Neuronal stem cell (in vitro differentiated cells): ENCODE measurements at places on chromosomes 4 and X.

- DNase-seq = no peak
Observed at GRCh38 chr4:52868133-52868532, 6.0 kb downstream of the RASL11B start.

GRCh38 chr4:121873604-121874003 lies 3.3 kb upstream of the BBS7 start:
- DNase-seq = no peak

DNA sequence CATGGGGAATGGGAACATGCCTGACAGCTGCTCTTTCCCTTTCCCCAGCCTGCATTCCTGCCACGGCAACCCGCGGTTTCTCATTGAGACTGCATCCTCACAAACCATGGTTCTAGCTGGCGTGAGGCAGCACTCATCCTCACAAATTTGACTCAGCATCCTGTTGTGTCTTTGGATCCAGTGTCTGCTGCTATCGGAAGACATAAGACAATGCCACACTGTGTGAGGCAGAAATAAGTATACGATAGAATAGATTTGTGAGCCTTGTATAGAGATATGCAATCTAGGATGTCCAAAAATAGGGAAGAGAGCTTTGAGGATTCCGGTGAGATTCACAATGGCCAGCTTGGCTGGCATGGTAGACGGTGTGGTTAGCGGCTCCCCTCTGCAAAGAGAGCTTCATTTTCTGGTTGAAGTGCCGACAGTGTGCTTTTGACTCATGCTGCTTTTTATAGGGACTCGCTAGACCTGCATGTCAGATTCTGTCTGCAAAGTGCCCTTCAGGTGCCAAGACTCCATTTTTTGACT lies 161.3 kb upstream of the PSAPL1 start:
- DNase-seq = no peak

- no peak for DNase-seq
Observed at GRCh38 chrX:15988661-15989603, 134.3 kb upstream of the AP1S2 start.

DNA sequence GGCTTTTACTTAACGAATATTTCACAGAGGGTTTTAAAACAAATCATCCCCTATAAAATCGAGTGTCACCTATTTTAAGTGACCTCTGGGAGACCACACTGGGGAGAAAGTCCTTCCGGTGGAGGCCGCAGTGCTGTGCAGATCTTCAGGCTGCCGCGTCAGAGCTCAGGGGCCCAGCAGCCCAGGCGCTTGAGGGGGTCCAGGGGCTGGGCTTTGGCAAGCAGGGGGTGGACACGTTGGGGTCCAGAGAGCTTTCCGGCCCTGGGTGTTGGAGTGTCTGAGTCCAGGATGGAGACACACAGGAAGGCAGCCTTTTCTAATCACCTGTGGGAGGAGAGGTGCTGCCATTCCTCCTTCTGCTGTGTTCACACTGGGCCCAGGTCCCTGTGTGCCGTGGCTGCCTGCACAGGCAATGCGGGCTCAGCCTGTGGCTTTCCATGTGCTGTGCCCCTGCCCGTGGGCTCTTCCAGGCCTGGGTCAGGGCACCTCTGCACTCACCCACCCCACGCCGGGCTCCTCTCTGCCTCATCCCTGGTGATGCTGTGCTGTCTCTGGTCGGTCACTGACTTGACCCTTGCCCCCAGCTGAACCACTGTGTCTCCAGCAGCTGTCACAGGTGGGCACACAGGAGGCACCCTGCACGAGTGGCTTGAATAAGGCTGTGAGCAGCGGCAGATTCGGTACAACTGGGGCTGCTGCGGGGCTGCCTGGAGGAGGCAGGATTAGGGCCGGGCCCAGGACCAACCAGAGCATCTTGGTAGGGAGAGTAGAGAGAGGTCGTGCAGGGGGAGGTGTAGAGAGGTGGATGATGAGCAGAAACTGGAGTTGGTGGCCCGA lies 10.0 kb downstream of the HTRA3 start:
- DNase-seq = no peak

DNA sequence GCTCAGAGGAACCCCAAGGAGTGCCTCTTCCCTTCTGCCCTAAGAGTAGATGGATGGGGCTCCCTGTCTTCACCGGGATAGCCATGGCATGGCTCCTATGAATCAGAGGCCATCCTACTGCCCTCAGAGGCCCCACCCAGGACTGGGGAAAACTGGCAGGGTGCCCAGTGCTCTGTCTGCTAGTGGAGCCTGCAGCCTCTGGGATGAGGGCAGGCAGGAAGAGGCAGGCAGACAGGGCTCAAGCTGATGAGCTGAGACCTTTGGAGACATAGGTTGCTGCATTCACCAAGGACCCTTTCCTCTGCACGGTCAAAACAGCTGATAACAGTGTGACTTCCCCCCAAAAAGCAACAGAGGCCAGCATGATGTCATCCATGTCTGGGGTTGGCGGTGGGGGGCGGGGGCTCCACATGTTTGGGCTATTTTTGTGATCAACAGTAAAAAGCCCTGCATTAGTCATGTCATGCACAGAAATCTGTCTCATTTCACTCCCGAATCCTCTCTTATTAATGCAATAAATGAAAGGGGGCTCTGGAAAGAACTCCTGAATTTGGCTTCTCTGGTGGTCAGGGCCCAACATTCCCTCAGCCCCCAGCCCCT lies 207.6 kb upstream of the MAMLD1 start:
- no peak for DNase-seq

GRCh38 chrX:129876771-129877305 lies 29.1 kb upstream of the UTP14A start:
- no peak for DNase-seq

GRCh38 chrX:119218198-119218597 lies 17.9 kb upstream of the PGRMC1 start:
- no peak for DNase-seq

GRCh38 chrX:119706616-119707015 lies 13.6 kb upstream of the SEPTIN6 start:
- DNase-seq = no peak

- DNase-seq = no peak
Observed at GRCh38 chr4:66059136-66059535, 388.8 kb upstream of the EPHA5 start.

DNA sequence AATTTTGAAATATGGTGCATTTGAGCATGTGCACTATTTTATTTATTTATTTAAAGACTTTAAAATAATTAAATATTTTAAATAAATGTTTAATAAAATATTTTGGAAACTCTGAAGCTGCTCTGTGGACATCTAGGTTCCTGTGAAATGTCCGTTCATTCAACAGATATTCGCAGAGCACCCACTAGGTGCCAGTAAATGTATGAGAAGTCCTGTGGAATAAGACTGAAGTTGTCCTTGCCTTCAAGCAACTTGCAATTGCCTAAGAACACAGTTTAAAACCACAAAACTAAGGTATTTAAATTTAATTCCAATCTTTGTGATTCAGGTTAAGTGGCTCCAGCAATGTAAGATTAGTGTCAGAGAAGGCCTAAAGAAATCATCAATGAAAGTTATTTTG lies 306.7 kb downstream of the GBA3 start:
- DNase-seq = no peak

DNA sequence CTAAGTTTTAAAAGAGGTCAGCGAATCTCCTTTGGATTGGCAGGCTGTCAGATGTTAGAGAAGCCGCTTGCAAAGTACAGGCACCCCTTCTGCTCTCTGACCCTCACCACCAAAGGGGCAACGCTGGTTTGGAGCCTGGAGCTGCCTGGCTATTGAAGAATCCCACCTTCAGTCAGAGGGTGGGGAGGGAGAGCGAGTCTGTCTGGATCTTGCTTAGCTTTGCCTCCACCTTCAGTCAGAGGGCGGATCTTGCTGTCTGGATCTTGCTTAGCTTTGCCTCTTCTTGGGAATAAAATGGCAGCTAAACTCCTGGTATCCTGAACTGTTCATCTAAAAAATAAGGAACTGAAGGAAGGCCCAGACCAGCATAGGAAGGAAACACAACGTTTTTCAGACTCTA lies 7.3 kb downstream of the CCDC110 start:
- DNase-seq = no peak

DNA sequence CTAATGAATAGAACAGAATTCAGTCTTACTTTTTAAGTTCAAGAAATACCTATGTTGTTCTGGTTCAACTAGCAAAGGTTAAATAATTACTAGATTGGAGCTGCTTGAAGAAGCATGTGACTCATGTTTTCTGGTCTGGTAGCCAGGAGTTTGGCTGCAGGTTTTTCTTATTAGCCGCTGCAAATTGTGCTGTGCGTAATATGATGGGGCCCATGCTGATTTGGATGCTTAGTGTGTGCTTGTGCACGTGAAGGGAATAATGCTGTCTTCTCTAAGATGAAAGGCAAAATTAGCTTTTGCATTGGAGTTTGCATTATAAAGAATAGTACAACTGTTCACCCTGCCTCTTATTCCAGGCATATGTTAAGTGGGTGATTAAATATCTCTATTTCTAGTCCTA lies 219.6 kb downstream of the SNCA start:
- DNase-seq = no peak

DNA sequence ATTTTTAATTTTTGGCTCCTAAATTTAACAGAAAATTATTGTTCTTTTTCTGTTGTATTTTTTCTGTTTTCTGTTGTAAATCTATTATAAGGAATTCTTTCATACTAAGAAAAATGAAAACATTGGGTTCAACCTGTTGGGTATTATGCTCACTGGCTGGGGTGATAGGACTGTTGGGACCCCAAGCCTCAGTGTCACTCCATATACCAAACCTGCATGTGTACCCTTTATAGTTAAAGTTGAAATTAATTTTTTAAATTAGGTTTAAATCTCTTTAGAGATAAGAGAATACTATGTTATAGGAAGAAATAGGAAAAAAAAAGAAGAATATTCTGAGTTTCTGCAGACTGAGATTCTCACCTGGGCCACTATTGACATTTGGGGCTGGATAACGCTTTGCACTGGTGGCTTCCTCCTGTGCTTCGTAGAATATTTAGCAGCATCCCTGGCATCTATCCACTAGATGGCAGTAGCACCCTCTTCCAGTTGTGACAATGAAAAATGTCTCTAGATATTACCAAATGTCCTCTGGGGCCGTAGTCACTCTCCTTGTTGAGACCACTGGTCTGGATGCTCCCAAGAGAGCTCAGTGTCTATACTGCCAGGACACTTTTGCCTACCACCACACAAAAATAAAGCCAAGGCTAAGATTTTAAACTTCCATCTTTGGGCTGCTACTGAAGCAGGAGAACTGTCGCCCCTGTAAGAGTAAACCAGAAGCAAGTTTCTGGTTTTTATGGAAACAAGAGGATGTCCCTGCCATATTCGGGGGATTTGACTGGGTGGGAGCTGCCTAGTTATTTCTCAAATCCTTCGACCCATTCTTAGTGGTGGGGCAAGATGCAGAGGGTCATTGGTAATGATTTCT lies 22.4 kb upstream of the CLTRN start:
- peak; percentile 31 for DNase-seq

- DNase-seq = no peak
Observed at GRCh38 chrX:21745756-21746155, 12.2 kb downstream of the SMPX start.

DNA sequence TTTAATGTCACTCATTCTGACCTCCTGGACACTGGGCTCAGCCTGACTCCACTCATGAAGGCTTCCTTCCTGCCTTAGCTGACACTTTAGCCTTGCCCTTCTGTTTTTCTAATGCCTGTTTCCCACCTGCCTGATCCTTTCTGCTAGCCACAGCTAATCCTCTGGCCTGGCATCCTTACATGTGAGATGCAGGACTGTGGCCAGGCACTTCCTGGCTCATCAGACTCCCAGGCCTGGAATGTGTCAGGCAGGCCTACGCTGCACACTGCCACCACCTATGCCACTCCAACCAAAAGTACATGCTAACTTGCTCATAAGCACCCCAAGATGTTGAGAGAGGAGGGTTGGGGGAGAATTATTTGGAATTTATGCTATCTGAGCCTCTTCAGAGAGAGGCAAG lies 138.8 kb upstream of the NALF2 start:
- DNase-seq = no peak

DNA sequence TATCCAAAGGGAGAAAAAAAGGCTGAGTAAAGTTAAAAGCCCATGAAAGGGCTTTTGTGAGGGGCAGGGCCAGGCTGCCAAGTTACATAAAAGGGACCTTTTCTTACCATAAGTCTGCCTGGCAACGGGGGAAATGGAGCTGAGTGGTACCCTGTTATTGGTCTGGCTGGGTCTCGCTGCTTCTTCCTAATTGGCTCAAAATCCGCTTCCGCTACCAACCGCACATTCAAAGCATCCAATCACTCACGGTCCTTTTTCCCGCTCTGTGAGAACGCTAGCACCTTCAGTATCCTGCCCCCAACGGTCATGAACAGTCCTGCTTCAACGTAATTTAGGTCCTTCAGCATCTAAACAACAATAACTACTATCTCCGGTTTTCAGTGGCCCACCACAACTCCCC lies 611 bp downstream of the TEX11 start:
- no peak for DNase-seq

DNA sequence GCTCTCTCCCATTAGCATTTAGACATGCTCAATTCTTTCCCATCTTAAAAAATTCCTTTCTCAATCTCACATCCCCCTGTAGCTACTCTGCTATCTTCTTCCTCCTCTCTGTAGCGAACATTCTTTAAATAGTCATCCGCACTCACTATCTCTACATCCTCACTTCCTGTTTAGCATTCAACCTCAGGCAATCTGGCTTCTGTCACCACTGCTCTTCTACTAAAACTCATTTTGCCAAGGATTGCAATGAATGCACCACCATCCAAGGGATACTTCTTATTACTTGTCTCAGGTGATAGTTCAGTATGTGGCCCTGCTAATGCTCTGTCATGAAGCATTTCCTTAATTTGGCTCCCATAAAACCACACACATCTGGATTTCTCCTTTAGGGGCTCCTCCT lies 10.9 kb upstream of the TET2 start:
- no peak for DNase-seq

DNA sequence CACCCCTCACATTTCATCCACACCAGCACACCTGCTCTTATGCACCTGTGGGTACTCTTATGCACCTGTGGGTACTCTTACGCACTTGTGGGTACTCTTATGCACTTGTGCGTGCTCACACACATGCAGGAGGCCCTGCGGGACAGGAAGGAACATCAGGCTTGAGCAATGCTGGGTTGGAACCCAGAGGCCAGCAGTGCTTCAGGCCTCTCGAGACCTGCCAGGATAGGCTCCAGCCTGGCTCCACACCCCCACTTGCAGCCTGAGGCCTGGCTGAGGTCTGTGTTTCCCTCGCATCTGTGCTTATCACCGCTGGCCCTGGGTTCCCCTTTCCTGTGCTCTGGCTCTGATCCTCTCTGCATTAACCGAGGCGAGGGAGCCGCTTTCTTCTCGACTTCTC lies 34.7 kb downstream of the SORCS2 start:
- DNase-seq = no peak

GRCh38 chr4:141919649-141920048 lies 283.3 kb downstream of the IL15 start:
- DNase-seq = no peak

GRCh38 chr4:41069838-41070237 lies 144.5 kb downstream of the APBB2 start:
- DNase-seq = no peak

GRCh38 chr4:40547789-40548132 lies 81.9 kb downstream of the RBM47 start:
- DNase-seq = no peak

DNA sequence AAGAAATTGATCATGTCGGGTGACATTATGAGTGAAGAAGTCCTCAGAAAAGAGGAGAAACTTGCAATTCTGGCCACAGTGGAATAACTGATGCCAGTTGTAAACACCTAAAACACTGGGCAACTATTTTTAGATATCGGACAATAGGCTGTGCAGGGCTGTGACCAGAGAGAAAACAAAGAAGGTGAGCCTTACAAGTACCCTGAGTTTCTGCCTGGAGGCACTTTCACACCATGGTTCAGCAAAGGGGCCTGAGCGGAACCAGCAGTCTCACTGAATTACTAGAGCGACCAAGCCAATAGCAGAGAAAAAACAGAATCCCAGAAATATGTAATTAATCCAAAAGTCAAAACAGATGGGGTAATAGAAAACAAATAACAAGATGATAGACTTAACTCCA lies 11.2 kb downstream of the IRAK1 start:
- no peak for DNase-seq

- DNase-seq = peak; percentile 71
Observed at GRCh38 chr4:185839194-185839712, 27.3 kb upstream of the SORBS2 start.
